Activated T-cell treated with anti-CD3 and anti-CD28 coated beads, Interleukin-2, amount 50 U/mL, for 48 hours (primary cell): ENCODE measurements at places on chromosomes 4 and X.

DNA sequence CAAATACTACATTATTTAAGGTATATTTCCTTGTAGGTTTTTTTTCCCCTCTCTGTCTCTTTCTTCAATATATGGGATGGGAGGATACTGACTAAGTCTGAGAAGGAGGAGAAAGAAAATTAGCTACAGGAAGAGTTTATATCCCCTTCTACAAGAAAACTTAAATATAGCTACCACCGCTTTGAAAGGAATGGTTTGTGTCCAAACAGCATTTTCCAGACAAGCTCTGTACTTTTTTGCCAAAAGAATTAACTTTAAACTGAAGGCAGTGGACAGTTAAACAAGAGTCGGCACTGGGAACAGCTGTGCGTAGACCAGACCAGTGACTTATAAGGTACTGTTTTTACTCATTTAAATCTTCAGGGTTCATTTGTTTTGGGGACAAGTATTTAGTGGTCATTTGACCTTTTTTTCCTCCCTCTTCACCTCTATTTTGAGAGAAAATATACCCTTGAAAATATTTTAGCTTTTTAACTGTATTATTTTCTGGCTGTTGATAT, 303.7 kb downstream of the ARHGAP24 start:
- DNase-seq: no peak

DNA sequence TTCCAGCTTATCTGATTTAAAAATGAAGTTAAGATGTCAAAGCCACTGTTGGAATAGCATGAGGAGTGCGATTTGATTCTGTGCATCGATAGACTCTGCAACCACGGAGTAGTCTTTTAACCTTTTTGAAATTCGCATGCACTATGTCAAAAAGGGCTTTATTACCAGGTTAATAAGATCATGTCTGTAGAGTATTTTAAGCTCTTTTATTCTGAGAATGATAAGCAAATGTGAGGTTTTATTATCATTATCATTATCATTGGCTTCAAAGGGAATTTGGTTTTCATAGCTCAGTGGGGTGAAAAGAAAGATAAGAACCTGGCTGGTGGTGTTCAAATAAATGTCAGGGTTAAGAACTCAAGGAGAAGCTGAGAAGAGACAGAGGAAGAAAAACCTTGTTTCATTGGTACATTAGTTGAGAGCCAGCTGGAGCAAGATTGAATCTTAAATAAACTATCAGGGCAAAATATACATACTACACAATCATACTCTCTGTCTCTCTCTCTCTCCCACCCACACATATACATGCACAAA, 102.6 kb downstream of the MMRN1 start:
- DNase-seq: no peak

DNA sequence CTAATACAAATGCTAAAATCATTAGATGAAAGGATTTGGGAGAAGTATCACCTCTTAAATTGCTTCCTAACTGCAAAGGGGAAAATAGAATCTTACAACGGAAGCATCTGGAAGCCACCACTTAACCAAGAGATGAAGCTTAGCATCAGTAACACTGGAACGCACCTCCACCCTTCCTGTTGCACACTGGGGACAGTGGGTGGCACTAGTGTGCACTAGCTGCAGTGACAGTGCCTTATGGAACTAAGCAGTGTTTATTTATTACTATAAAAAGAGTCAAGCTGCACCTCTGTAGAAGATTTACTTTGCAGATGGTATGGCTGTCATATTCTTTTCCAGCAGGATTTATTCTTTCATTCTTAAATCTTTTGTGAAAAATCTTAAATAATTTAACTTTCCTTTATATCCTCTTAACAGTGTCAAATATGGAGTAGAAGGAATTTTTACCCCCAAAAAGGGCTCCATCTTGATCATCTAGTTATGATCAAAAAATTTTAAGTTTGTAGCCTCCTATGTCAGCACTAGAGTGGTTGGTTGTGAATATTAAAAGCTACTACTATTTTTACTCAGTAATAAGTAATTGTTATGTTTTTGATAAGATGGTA, 76.7 kb downstream of the SCD5 start:
- no peak for DNase-seq

DNA sequence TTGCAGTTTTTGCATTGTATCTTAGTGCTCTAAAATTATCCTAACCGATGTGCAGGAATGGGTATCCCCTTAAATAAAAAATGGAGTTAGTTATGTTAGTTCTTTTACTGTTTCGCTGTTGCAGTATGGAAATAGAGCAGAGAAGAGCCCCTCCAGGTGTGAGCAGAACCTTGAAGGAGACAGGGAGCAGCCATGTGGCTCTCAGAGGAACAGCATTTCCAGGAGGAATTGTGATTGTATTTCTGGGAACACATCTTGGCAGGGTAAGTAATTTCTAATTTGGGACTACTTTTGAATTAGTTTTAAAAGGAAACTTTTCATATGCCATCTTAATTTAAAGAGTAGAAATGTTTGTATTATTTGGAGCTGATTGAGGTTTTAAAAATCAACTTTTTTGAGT, 5.3 kb upstream of the CCDC158 start:
- no peak for DNase-seq

- DNase-seq: no peak
Observed at GRCh38 chrX:20527558-20528011, 260.9 kb upstream of the RPS6KA3 start.

- DNase-seq: no peak
Observed at GRCh38 chrX:149495573-149496071, 9.5 kb downstream of the IDS start.

- DNase-seq: no peak
Observed at GRCh38 chr4:53730031-53730805, 138.9 kb upstream of the LNX1 start.

DNA sequence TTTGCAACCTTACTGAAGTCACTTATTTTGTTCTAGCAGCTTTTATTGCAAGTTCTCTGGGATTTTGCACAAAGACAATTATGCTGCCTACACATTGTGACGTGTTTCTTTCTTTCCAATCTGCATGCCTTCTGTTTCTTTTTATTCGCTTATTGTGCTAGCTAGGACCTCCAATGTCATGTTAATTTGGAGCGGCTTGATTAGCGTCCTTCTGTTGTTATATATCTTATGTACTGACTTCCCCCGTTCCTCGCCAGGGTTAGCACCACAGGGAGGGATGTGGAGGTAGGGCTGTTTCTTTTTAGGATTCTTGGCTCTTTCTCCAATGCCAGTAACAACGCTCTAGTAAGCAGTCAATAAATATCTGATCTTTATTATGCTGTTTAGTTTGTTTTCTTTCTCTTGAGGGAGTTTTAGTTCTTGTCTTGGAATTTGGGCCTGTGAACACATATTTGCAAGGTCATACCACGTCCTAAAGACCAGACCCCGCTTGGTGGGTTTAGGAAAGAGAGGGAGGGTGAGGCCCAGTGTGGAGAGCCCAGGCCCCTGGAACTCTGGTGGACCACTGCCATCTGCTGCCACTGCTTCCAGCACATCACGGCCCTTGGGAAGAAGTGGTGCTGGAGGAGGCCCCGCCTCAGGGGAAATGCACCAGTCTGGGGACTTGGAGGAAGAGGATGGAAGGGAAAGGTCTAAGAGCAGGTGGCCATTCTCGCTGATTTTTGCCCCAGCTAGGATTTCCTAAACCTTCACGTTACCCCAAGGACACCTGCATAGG, 129.1 kb downstream of the TRIML1 start:
- DNase-seq: no peak

- no peak for DNase-seq
Observed at GRCh38 chr4:53480909-53481308, 103.5 kb downstream of the FIP1L1 start.

DNA sequence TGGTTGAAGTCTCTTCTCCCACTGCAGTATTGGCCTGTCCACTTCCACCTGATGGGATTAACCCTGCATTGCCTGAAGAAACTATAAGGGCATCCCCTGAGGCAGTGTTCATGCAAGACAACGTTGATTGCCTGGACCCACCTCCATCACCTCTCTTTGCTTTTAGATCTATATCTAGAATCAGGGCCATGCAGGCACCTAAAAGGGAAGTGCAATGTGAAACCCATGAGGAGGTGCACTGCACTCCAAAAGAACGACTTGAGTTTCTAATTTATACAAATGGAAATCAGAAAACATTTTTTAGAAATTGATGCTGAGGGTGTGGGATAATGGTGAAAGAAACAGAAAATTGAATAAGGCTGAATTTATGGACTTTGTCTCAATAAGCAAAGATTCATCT, 694.4 kb downstream of the TRAM1L1 start:
- no peak for DNase-seq

- no peak for DNase-seq
Observed at GRCh38 chr4:87211249-87211952, 9.0 kb downstream of the KLHL8 start.

- no peak for DNase-seq
Observed at GRCh38 chr4:40114206-40114605, 57.6 kb downstream of the N4BP2 start.

DNA sequence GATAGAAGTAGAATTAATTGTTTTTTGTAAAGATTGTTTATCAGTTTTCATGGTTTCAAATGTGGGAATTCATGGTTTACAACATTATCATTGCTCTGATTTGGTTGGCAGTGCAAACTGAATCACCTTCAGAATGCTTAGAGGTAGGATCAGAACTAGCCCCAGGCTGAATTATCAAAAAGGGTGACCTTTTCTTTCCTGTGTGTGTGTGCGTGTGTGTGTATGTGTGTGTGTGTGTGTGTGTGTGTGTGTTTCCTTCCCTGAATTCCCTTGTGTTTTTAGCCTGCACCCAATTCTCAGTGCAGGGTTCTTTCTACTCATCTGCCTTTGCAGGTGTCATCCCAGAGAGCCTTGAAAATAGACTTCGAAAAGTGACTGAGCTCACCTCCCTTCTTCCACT, 125.0 kb downstream of the BMPR1B start:
- no peak for DNase-seq

GRCh38 chr4:134632056-134632455, 430.5 kb upstream of the PABPC4L start:
- DNase-seq: no peak

- DNase-seq: no peak
Observed at GRCh38 chr4:25065932-25066590, 35.3 kb upstream of the LGI2 start.

DNA sequence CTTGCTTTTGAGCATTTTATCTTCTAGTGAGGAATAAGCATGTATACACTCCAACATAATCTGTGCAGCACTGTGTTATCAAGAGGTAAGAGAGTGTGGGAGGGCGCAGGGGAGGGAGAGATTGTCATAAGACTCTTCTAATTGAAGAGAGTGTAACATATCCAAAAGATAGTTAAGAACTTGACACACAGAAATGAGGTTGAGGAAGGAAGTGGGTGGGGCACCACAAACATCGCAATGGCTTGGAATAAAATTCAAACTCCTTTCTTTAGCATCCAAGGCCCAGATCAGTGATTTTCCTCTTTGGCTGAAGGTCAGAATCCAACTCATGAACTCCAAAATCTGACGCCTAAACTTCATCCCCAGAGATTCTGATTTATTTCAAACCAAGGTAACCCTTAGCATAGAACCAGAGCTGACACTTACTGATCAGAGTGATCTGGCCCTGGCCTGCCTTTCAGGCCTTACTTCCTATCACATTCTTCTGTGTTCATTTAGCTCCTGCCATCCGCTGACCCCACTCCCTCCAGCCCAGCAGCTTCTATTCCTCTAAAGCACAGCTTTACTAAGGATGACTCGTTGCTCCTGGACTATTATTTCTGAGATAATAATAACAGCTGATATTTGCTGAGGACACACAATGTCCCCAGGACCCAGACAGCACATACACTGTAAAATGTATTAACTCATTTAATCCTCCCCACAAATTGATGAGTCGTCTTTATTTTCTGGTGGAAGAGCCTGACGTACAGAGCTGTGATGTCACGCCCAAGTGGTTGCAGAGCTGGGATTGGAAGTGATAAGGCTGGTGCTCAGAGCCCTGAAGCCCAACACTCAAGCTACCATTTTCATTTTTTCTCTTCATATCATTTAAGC, 10.6 kb upstream of the CTSO start:
- DNase-seq: no peak

DNA sequence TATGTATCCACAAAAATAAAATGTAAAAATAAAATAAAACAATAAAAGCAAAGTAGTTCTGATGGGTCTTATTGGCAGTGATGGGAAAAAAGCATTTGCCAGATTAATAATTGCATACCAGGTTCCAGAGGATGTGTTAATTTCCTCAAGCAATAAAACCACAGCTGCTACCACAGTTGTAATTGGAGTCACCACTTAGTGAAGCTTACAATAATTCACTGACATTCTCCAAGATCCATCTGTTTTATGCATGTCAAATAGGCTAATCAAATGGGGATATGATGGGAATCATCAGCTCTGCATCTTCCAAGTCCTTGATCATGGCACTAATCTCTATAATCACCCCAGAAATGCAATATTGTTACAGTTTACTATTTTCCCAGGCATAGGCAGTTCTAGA, 123.5 kb upstream of the EMCN start:
- DNase-seq: no peak

DNA sequence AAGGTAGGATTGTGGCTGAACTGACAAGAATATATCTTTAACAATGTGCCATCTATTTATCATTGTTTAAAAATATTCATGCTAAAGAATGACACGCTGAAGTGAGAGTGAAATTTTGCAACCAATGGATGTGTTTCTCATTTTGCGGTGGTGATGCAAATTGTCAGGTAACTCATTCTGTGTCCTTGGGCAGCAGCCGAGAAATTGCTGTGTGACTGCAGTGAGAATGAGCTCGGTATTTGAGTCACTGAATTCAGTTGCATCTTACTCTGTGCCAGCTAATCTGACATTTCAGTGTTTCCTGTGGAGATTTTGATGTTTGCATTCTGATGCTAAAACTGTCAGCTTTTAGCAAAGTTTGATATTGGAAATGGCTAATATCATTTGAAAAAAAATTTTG, 28.1 kb downstream of the MCUB start:
- DNase-seq: peak; percentile 68

- no peak for DNase-seq
Observed at GRCh38 chrX:103828529-103828928, 3.5 kb downstream of the RAB9B start.

- DNase-seq: no peak
Observed at GRCh38 chr4:823176-823760, 2.7 kb downstream of the CPLX1 start.

GRCh38 chr4:84565951-84566350, 17.0 kb upstream of the CDS1 start:
- DNase-seq: no peak
